CD4-positive, alpha-beta T cell (primary cell): ENCODE measurements at places on chromosomes 11 and 22. TPM values are rescaled to one million over a fixed set of nuclear protein-coding genes. Genes with fewer than 3 reads are reported as not detected.
A peak's percentile ranks its signal among the peaks of the same experiment; 100 is the strongest.

- no peak for DNase-seq
Measured at GRCh38 chr11:44071157-44071556, 5.1 kb downstream of the ACCS start.

- peak; percentile 7 for DNase-seq
Measured at GRCh38 chr11:69293819-69294505, at the start of gene MYEOV. Gene MYEOV, plus strand, starts transcription at chr11:69294155. Its CDS starts 1,200 bp downstream, at chr11:69295355.

- DNase-seq, result no peak
Measured at GRCh38 chr11:126181939-126182730, 29.3 kb downstream of the RPUSD4 start.

- no peak for DNase-seq
Measured at GRCh38 chr11:96607864-96608558, 218.2 kb downstream of the JRKL start.

- no peak for DNase-seq
Measured at GRCh38 chr11:111176603-111177002, 68.9 kb upstream of the POU2AF2 start.

Gene CTSF
- 16.0 TPM for total RNA-seq

DNA sequence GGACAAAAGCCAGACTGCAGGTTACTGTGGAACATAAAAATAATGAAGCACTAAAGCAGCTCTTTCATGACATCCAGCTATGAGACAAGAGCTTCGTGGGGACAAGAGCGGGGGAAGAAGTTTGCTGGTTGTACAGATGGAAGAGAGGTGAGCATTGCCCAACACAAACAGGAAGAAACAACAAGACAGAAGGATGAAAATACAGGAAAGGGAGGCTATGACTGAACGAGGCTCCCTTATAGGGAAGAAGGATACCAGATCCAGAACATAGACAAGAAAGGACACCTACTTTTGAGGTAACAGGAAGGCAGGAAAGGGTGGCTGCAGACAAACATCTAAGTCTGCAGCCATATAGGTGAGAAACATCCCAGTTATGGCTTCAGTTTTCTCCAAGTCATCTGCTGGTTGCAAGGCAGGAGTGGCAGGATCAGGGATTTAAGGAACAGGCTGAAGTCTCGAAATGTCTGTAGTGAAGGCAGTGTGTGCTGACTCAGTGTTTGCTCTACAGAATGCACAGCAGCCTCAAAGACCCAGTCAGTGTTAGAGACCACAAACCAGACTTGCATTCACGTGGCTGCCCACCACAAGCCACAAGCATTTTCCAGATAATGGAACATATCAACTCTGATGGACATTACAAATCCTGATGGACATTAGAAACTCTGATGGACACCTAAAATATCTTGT, 1.9 kb downstream of the CLTCL1 start:
- peak; percentile 24 for DNase-seq

Gene PLAAT4
- 82.4 TPM for total RNA-seq

Gene PNPLA5
- not detected for total RNA-seq

DNA sequence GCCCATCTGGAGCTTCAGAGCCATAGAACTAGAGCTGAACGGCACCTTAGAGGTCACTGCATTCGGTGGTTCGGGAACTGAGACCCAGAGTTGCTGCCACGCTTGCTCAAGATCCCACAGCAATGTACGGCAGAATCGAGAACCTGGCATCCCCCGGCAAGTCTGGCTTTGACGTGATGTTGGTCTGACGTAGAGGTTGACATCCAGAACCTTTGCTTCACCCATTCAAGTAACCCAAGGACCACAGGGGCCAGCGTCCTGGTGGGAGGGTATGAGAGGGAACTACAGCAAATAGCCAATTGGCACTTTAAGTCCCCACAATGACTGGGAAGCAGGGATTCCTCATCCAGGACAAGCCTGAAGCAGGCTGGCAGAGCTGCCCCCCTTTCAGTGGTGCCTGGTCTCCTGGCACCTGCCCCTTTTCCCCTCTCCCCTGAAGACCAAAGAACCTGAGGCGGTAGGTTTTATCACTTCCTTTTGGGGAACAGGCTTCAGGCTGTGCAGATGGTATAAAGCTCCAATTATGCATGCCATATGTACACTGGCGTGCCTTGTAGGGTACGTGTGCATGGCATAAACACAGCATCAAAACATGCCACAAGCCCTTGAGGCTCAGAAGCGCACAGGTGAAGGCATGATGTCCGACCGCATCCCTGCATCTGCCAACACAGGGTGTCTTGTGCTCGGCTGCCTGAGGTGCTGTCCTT, 15.3 kb upstream of the TEF start:
- no peak for DNase-seq

DNA sequence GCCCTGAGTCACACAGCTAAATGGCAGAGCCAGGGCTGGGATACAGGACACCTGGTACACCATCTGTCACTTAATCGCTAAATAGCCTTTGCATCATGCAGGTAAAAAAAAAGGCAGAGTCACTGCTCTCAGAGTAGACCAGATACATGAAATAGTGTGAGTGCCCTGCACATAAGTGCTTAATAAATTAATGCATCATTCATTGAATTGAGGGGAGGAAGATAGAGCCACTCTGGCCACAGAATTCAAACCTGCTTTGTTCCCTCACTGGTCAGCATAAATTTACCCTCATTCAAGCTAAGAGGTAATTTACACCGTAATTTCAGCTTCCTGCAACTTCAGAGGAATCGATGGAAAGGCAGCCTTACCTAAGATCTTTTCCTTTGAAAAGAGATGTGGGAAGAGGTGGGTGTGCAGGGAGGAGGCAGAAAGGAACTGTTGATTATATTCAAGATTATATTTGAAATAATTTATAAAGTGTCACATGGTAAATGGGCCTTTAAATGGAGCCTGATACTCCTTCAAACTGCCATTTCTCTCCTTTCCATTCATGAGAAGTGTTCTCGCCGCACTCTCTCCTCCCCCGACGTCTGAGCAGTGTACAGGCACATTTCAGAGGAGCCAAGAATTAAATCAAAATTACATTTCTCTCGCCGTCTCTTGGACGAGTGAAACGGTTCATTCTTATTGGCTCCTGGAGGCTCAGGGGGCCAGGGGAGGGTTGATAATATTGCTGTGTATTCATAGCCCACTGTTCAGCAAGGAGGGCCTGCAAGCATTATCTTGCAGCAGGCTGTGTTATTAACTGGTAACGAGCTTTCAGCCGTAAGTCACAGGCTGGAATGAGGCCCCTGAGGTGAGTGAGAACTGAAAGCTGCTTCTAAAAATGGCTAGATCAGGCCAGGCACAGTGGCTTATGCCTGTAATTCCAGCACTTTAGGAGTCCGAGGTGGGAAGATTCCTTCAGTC, 52.2 kb upstream of the HMGXB4 start:
- DNase-seq, result no peak

Gene TRIM49C
- total RNA-seq, result not detected

Gene OR8A1
- not detected for total RNA-seq

DNA sequence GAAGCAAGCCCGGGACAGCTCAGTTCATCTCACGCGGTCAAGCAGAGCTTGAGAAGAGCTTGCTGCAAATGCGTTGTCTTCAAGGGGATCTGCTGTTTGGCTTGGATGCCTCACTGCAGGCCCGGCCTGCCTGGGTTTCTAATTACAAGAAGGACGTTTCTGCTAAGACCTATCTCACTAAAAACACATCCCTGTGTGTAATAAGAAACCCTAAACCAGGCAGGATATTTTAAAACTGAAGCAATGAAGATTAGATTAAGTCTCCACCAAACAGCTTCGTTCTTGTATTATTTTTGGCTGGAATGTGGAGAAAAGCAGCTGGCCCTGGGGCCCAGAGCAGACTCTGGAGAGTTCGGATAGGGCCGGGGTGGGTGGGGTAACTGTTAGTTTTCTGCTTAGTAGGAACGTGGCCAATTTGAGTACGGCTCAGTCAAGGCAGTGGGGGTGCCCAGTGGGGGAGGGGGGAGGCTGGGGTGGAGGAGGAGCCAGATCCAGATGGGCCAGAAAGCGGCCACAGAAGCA, 6.0 kb downstream of the PKNOX2 start:
- no peak for DNase-seq

DNA sequence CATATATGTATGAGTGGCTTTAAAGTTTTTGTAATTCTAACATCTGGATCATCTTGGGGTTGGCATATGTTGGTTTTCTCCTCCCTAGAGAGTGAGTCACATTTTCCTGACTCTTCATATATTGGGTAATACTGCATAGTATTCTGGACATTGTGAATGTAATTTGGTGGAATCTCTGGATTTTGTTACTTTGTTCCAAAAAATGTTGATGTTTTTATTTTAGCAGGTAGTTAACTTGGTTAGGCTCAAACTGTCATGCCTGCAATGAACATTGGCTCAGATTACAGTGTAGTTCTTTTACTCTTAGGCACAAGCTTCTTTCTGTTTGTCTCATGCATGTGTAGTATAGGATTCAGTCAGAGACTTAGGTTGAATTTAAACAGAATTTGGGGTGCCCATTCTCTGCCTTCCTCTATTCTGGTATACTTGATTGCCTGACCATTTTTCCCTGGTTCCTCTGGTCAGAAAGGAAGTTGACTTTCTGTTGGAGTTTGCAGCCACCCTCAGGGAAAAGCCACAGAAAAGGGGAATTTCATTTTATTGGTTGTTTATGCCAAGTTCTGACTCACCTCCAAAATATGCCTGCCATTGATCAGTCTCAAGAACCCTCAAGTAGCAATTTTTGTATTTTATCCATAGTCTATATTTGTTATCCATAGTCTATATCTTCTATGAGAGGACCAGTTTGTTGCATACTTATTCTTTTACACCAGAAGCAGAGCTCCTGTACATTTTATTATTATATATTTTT, 151.7 kb downstream of the UVRAG start:
- no peak for DNase-seq

Gene RASGRP2
- total RNA-seq, result 672 TPM

Gene SBF1
- total RNA-seq, result 220 TPM

DNA sequence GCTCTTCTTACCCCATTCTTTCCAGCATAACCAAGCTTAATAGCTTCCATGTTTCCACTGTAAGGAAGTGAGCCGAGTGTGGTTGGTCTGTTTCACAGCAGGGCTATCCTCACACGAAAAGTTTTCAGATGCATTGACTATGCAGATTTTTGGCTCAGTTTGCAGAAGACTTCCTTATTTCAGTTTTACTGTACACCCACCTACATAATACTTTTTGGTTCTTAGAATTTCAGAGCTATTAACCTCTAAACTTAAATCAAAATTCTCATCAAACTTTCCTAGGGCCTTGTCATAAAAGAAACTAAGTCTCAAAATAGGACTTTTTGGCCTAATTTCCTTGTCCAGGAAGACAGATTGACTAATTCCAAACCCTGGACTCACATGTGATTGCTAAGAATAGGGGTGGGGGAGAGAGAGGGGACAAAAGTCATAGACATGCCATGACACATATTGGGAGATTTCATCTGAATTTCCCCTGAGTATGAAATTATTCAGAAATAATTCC, 7.3 kb upstream of the EHF start:
- no peak for DNase-seq

Gene PARVG
- 142 TPM for total RNA-seq
